ENCODE measurements at places on chromosomes 1 and 21.

GRCh38 chr1:51525295-51525694 is 6.2 kb upstream of the EPS15 start:
- no peak for DNase-seq

- DNase-seq, result no peak
Observed at GRCh38 chr1:224113545-224113917, 380 bp upstream of the FBXO28 start.

- DNase-seq, result no peak
Observed at GRCh38 chr1:89553157-89553556, 28.5 kb downstream of the LRRC8B start.

- DNase-seq, result no peak
Observed at GRCh38 chr1:240827786-240828185, 215.8 kb upstream of the GREM2 start.

- DNase-seq, result no peak
Observed at GRCh38 chr1:6105218-6105679, 59.6 kb downstream of the KCNAB2 start.

- DNase-seq, result no peak
Observed at GRCh38 chr21:39625211-39625895, 12.6 kb downstream of the B3GALT5 start.

- no peak for DNase-seq
Observed at GRCh38 chr1:8092657-8093056, 66.5 kb upstream of the ERRFI1 start.

DNA sequence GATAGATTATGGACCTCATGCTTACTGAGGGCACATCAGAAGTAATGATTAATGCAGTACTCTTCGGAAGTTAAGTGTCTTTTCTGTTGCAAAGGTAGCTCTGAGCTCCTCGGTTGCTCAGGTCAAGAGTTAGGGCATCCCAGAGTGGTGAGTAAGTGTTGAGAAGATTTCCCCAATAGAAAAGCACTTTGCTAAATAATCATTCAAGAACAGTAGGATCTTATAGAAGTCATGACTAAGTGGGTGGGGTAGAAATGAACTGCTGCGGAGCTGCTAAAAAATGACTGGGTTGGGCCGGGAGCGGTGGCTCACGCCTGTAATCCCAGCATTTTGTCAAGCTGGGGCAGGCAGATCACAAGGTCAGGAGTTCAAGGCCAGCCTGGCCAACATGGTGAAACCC is 648.6 kb upstream of the CAMK1G start:
- DNase-seq, result no peak

- DNase-seq, result no peak
Observed at GRCh38 chr1:229887043-229887822, 179.8 kb upstream of the GALNT2 start.

DNA sequence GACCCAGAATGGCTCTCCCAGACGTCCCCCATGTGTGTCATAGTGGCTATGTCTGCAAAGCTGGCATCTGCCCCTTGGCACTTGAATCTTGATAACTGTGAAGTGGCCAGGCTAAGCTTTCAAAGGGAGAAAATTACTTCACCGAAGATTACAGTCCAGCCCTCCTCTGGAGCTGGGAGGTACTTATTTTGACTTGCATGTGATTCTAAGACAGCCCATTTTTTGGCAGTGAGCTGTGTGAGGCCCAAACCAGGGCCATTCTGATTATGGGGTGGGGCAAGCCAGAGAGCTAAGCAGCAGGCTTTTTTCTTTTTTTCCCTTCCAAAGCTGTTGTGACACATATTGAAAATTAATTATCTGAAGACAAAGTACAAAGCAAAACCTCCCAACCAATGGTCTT is 42.1 kb upstream of the C8B start:
- DNase-seq, result no peak

DNA sequence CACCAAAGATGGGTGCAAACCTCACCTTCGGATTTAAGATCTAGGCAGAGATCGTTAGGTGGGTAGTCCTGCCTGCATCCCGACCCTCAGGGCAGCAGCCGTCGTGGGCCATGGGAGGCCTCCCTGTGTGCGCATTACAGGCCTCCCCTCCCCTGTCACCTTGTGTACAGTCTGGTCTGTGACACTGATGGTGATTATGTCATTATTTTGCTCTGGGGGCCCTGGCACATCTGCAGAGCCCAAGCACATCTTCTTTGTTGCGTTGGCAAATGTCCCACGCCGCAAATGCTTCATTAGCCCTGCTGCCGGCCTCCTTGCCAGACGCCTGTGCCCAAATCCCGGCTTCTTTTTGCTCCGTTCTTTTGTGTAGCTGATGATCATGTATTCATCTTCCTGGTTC is 31.7 kb downstream of the PROX1 start:
- DNase-seq, result no peak

- no peak for DNase-seq
Observed at GRCh38 chr1:108027389-108027788, 62.4 kb upstream of the VAV3 start.

- DNase-seq, result no peak
Observed at GRCh38 chr1:226980122-226980560, 40.0 kb downstream of the COQ8A start.

- DNase-seq, result no peak
Observed at GRCh38 chr1:46021046-46021996, 111.1 kb downstream of the PIK3R3 start.

DNA sequence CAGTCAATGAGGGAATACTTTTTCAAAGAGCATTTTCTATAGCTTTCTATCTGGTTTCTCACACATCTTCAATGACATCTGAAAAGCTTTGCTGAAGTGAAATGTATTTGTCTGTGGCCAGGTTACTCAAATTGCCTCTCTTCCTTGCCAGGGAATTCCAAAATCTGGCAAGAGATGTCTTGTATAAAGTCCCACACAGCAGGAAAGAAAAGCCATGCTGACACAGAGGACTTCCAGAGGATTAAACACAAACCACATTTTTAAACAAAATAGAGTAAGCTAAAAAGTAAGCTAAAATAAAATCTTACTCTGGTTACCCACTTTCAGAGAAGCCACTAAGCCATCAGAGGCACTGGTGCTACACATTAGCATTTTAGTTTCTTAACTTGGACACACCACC is 93.1 kb upstream of the BCAR3 start:
- no peak for DNase-seq

DNA sequence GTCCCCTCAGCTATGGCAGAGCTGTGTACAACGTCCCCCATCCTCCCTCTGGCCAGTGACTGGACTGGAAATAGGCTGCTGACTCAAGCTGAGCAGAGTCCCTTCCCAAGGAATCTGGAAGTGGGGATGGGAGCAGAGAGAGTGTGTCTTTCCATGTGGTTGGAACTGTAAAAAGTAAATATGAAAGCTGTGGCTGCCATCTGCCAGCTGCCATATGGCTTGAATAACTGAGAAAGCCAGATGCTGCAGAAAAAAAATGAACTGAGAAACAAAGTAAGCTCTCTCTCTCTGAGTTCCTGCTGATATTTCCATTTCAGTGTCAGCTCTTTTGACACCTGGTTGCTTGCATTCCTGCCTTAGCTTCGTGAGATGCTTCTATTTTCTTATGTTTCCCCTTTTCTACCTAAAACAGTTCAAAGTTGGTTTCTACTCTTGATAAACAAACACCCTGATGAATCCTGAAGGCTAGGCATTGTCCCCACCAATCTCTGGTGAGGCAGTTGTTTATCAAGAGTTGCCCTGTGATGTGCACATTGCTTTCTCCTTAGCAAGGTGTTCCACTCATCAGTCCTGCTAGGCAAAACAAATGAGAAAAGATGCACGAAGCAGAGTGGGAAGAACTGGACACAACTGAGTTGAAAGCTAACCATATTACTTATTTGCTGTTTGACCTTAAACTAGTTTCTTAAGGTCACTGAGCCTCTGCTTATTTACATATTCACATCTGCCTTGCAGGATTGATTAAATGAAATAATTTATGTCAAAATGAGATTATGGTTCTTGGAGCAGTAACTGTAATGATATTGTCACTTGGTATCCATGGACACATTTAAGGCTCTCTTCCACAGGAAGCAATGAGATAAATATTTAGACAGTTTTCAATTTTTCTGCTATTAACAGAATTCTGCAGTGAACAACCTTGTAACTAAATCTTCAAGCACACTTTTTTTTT is 16.6 kb upstream of the DR1 start:
- DNase-seq, result no peak

GRCh38 chr1:114100148-114100547 is 53.5 kb downstream of the SYT6 start:
- no peak for DNase-seq

All from stimulated activated CD4-positive, alpha-beta T cell treated with anti-CD3 and anti-CD28 coated beads, Interleukin-4, amount 100 ng/mL, for 4 hours (primary cell).